ENCODE measurements at places on chromosomes 12 and 14. TPM values are rescaled to one million over a fixed set of nuclear protein-coding genes. Genes with fewer than 3 reads are reported as not detected.

Gene NID2
- 0.49 TPM for total RNA-seq

GRCh38 chr12:32820376-32820931, 64.8 kb upstream of the YARS2 start:
- no peaks in the 10 kb centered on the region for H3K36me3 ChIP-seq
- peaks cover 20% of the 10 kb centered on the region for H3K4me1 ChIP-seq
- peak overlapping the region; percentile 76 for H3K27ac ChIP-seq
- DNase-seq: no peak

DNA sequence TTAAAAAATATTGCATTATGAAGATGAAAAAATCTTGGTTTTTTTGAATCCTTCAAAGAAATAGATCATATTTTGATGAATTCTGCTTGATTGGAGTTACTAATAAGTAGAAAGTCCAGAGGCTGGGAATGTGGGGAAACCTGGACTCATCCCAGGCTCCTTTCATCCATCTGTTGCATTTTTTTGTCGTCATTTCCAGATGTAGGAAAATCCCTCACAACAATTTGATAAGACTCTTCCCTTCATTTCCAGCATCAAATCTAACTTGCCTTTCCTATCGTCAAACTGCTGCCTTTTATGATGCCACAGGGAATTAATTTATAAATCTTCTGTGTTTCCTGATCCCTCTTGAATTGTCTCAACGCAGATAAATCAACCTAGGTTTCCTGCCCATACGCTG, 211.6 kb downstream of the FBXL14 start:
- DNase-seq: no peak
- H3K27ac ChIP-seq: no peak overlapping the region
- no peaks in the 10 kb centered on the region for H3K27me3 ChIP-seq
- no peaks in the 10 kb centered on the region for H3K4me1 ChIP-seq

DNA sequence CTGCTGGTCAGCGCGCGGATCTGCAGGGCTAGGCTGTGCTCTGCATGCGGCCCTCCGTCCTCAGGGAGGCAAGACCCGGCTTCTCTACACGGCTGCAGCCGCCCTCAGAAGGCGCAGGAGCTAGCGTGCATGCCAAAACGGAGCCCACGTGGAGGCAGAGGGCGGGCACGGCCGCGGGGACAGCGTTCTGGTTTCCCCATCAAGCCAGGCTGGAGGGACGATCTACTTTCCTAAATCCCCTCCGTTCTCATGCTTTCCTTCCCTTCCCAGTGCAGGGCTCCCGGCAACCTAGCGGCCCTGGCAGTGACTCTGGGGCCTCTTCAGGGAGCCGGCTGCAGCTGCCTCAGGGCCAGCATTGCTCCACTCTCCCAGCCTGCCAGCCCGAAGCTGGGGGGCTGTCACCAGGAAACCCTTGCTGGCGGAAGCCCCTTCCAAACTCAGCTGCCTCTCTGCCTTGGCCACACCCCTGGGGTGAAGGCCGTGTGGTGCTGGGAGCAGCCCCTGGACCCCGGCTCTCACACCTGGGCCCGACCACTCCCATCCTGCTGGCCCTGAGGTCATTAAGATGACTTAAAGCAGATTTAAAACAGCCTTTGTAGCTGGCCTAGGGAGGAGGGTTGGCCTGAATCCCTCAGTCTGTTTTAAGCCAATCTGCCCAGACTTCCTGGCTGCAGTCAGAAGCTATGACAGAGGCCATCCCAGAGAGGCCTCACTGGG, 9.2 kb upstream of the GOLGA3 start:
- no peaks in the 10 kb centered on the region for H3K36me3 ChIP-seq
- H3K27me3 ChIP-seq: no peaks in the 10 kb centered on the region
- no peak overlapping the region for H3K27ac ChIP-seq

Gene C12orf50
- total RNA-seq: not detected

Gene BCL11B
- total RNA-seq: 1.7 TPM

Gene MGST1
- 37.7 TPM for total RNA-seq

- no peaks in the 10 kb centered on the region for H3K4me1 ChIP-seq
- DNase-seq: no peak
- no peaks in the 10 kb centered on the region for H3K36me3 ChIP-seq
- no peaks in the 10 kb centered on the region for H3K27me3 ChIP-seq
- H3K4me3 ChIP-seq: no peak overlapping the region
- no peak overlapping the region for H3K27ac ChIP-seq
Observed at GRCh38 chr12:132389526-132390286, 60.3 kb upstream of the GALNT9 start.

- H3K36me3 ChIP-seq: peaks cover 3% of the 10 kb centered on the region
- no peak for DNase-seq
- H3K27me3 ChIP-seq: no peaks in the 10 kb centered on the region
- H3K27ac ChIP-seq: no peak overlapping the region
- no peaks in the 10 kb centered on the region for H3K4me1 ChIP-seq
Observed at GRCh38 chr12:5466521-5466960, 34.6 kb downstream of the NTF3 start.

Gene JPH4
- total RNA-seq: 0.10 TPM

DNA sequence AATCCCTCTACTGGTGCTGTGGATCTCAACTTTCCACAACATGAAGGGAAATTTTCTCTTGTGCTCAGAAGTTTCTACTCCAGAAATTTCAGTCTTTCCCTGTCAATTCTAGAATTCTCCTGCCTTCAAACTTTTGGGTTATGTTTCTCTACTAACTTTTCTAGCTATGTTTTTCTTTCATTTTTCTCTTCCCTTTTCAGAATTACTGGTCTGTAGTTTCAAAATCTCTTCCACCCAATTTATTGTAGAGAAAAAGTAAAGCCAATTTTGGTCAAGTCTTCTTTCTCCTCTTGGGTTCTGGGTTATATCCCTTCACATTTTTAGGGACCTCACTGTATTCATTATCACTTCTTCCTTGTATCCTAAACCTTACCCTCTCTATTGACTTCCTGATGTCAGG, 18.9 kb downstream of the CNTN1 start:
- H3K27ac ChIP-seq: no peak overlapping the region
- no peaks in the 10 kb centered on the region for H3K36me3 ChIP-seq
- H3K4me3 ChIP-seq: no peak overlapping the region
- no peaks in the 10 kb centered on the region for H3K4me1 ChIP-seq
- DNase-seq: no peak

- DNase-seq: no peak
- no peaks in the 10 kb centered on the region for H3K4me1 ChIP-seq
- H3K36me3 ChIP-seq: no peaks in the 10 kb centered on the region
Observed at GRCh38 chr12:60271816-60272215, 676.0 kb downstream of the SLC16A7 start.

Gene MANSC4
- not detected for total RNA-seq

Gene LTBP2
- 0.84 TPM for total RNA-seq

Gene PPHLN1
- total RNA-seq: 117 TPM

GRCh38 chr12:88058719-88059077, 29.5 kb upstream of the C12orf50 start:
- no peaks in the 10 kb centered on the region for H3K4me1 ChIP-seq
- DNase-seq: no peak
- H3K27ac ChIP-seq: no peak overlapping the region
- H3K4me3 ChIP-seq: no peak overlapping the region
- peaks cover 28% of the 10 kb centered on the region for H3K36me3 ChIP-seq

Gene C1QL4
- total RNA-seq: 1.7 TPM

DNA sequence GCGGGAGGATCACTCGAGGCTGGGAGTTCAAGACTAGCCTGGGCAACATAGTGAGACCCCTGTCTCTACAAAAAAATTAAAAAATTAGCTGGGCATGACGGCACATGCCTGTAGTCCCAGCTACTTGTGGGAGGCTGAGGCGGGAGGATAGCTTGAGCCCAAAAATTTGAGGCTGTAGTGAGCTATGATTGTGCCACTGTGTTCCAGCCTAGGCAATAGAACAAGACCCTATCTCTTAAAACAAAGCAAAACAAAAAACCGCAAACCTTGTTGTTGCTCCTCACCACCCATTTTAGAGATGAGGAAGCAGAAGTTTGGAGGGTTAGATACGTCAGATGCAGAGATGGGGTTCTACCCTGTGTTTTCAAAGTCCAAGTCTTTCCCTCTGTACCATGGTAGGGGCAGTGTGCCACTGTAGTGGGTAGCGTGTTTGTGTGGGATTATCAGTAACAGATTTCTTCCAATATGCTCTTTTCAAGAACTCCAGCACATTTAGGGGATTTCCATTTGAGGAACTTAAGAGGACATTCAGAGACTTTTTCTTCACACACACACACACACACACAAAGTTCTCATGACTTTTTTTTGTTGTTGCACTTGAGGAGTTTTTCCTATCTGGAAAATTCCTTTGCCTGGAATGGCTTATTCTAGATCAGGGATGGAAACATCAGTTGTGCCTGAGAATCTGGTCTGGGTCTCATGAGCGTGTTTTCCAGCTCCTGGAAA, 186.5 kb downstream of the CHST11 start:
- H3K27me3 ChIP-seq: no peaks in the 10 kb centered on the region
- no peak overlapping the region for H3K4me3 ChIP-seq
- DNase-seq: no peak
- H3K36me3 ChIP-seq: no peaks in the 10 kb centered on the region

Gene TAS2R9
- 0.16 TPM for total RNA-seq

Gene SLC6A15
- total RNA-seq: 24.4 TPM

- no peaks in the 10 kb centered on the region for H3K4me1 ChIP-seq
- no peaks in the 10 kb centered on the region for H3K27me3 ChIP-seq
- no peak overlapping the region for H3K27ac ChIP-seq
Observed at GRCh38 chr14:47872588-47872987, 197.2 kb upstream of the MDGA2 start.

Gene ZFHX2
- 0.04 TPM for total RNA-seq

GRCh38 chr12:128033473-128033872, 233.5 kb upstream of the TMEM132C start:
- H3K27ac ChIP-seq: no peak overlapping the region
- H3K36me3 ChIP-seq: no peaks in the 10 kb centered on the region
- H3K4me3 ChIP-seq: no peak overlapping the region
- no peaks in the 10 kb centered on the region for H3K27me3 ChIP-seq

Gene HOXC9
- total RNA-seq: 5.6 TPM

DNA sequence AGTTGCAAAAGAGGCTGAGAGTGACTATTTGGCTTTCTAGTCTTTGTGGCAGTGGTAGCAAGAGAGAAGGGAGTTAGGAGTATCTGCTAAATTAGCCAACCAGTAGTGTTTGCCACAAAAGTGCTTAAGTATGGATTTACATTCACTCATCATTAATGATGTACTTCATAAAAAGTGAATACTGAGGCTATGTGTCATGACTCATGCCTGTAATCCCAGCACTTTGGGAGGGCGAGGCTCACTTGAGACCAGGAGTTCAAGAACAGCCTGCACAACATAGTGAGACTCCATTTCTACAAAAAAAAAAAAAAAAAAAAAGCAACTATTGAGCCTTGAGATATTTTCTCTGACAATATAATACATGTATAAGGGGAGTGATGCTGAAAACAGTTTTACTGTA, 36.8 kb downstream of the CCDC177 start:
- H3K27ac ChIP-seq: no peak overlapping the region
- no peaks in the 10 kb centered on the region for H3K27me3 ChIP-seq
- H3K36me3 ChIP-seq: no peaks in the 10 kb centered on the region
- no peaks in the 10 kb centered on the region for H3K4me1 ChIP-seq

Gene CD27
- 0.15 TPM for total RNA-seq

Gene HOXC10
- total RNA-seq: 0.51 TPM

GRCh38 chr14:58668848-58669480, 31.2 kb downstream of the DACT1 start:
- no peak for DNase-seq
- peaks cover 7% of the 10 kb centered on the region for H3K4me1 ChIP-seq
- H3K4me3 ChIP-seq: no peak overlapping the region
- no peaks in the 10 kb centered on the region for H3K36me3 ChIP-seq

Gene MYF5
- total RNA-seq: not detected

Gene CLEC4C
- total RNA-seq: not detected

DNA sequence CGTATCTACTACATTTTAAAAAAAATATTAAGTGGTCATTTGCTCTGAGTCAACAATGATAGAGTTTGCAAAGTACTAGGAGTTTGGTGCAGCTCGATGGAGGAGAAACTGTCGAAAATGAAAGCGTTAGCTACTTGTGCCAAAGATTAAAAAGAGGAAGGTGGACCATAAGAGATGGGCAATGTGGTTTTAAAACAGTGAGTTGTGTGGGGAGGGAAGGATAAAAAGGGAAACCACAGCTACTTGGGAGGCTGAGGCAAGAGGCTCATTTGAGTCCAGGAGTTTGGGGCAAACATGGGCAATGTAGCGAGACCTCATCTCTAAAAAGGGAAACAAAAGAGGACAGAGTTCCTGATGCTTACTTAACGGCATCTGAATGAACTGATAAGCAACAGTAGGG, 18.2 kb upstream of the STRAP start:
- H3K4me3 ChIP-seq: no peak overlapping the region
- no peaks in the 10 kb centered on the region for H3K27me3 ChIP-seq
- DNase-seq: no peak
- H3K27ac ChIP-seq: no peak overlapping the region
- H3K36me3 ChIP-seq: no peaks in the 10 kb centered on the region

DNA sequence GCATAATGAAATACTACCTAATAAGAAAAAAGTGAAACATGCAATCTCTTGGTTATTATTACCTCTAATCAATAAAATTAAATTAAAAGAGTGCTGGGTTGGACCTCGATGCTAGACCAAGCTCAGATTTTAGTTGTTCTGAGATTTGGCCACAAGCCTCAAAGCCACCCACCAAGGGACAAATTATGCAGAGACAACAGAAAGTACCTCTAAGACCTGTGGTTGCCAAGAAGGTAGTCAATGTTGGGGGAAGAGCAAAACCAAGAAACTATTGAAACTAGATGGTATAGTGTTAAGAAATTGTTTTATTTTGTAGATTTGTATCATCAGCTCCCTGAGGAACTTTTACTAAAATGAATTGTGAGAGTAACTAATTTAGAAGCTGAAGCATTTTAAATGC, 43.8 kb upstream of the ARID2 start:
- no peak overlapping the region for H3K27ac ChIP-seq
- peaks cover 3% of the 10 kb centered on the region for H3K4me1 ChIP-seq
- no peaks in the 10 kb centered on the region for H3K36me3 ChIP-seq
- H3K27me3 ChIP-seq: 0 out of 2 replicates have a peak, but pooled peaks cover 1% of the 10 kb centered on the region
- no peak for DNase-seq
- no peak overlapping the region for H3K4me3 ChIP-seq

Gene KLRF1
- total RNA-seq: not detected

Gene ALG10
- 19.2 TPM for total RNA-seq

DNA sequence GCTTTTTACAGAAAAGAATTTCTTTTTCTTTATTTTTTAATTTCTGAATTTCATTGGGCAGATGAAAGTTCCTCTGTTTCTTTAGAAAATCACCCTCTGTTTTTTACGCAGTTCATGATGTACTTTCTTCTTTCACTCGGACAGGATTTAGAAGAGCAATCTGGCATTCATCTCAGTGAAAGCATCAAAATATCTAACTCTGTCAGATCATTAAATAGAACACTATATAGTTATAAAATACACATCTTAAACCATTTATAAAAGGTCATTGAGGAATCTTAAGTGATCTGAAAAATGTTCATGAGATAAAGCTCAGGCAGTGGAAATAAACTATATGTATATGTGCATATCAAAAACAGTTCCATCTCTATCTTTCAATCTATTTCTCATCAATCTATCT, 3.9 kb downstream of the IFNG-AS1 start:
- H3K27ac ChIP-seq: no peak overlapping the region
- no peaks in the 10 kb centered on the region for H3K36me3 ChIP-seq
- no peak overlapping the region for H3K4me3 ChIP-seq
- peaks cover 6% of the 10 kb centered on the region for H3K4me1 ChIP-seq

Gene LIN7A
- total RNA-seq: 57.8 TPM

GRCh38 chr14:63468294-63468693, 74.9 kb downstream of the PPP2R5E start:
- no peak overlapping the region for H3K4me3 ChIP-seq
- no peaks in the 10 kb centered on the region for H3K27me3 ChIP-seq
- H3K4me1 ChIP-seq: peaks cover 10% of the 10 kb centered on the region
- DNase-seq: no peak
- no peaks in the 10 kb centered on the region for H3K36me3 ChIP-seq

GRCh38 chr12:69685810-69686209, 13.3 kb downstream of the BEST3 start:
- no peaks in the 10 kb centered on the region for H3K36me3 ChIP-seq
- DNase-seq: peak; percentile 15
- H3K27ac ChIP-seq: no peak overlapping the region
- no peak overlapping the region for H3K4me3 ChIP-seq
